Pancreas (tissue), 10 donors: ENCODE measurements at places on chromosomes 7 and 10. TPM values are rescaled to one million over a fixed set of nuclear protein-coding genes. Genes with fewer than 3 reads are reported as not detected.
A peak's percentile ranks its signal among the peaks of the same experiment; 100 is the strongest.

- H3K27me3 ChIP-seq = no peaks in the 10 kb centered on the region
- no peak overlapping the region for H3K4me3 ChIP-seq
- no peak overlapping the region for H3K27ac ChIP-seq
- peaks cover 6% of the 10 kb centered on the region for H3K36me3 ChIP-seq
- no peaks in the 10 kb centered on the region for H3K4me1 ChIP-seq
Measured at GRCh38 chr7:43954524-43955228, 28.4 kb downstream of the UBE2D4 start.

- no peaks in the 10 kb centered on the region for H3K36me3 ChIP-seq
- H3K4me3 ChIP-seq = no peak overlapping the region
- DNase-seq = no peak
- H3K27me3 ChIP-seq = no peaks in the 10 kb centered on the region
Measured at GRCh38 chr10:130440494-130440893, 304.3 kb downstream of the GLRX3 start.

DNA sequence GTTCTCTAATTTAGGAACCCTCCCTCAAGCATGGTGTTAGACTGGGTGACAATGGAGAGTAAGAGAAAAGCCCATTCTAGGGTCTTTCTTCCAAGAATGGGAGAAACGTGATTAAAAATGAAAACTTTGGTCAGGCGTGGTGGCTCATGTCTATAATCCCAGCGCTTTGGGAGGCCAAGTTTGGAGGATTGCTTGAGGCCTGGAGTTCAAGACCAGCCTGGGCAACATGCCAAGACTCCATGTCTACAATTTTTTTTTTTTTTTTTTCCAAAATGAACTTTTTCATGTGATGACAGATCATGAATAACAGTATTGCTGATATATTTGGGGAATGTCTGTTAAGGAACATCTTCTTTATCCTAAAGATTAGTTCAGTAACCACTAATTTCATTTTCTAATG, 194.6 kb downstream of the MLLT10 start:
- DNase-seq = no peak
- H3K27ac ChIP-seq = no peak overlapping the region
- H3K27me3 ChIP-seq = no peaks in the 10 kb centered on the region
- H3K36me3 ChIP-seq = no peaks in the 10 kb centered on the region
- no peak overlapping the region for H3K4me3 ChIP-seq

The CDNF gene
- total RNA-seq = 2.4 TPM

The ADAM22 gene
- 0.83 TPM for total RNA-seq

GRCh38 chr7:139713526-139714162, 64.2 kb downstream of the HIPK2 start:
- H3K27me3 ChIP-seq = no peaks in the 10 kb centered on the region
- H3K36me3 ChIP-seq = peaks cover 3% of the 10 kb centered on the region
- H3K4me1 ChIP-seq = peaks cover 27% of the 10 kb centered on the region
- H3K27ac ChIP-seq = no peak overlapping the region

The PTN gene
- total RNA-seq = 0.37 TPM

- no peaks in the 10 kb centered on the region for H3K27me3 ChIP-seq
- no peak overlapping the region for H3K4me3 ChIP-seq
- no peaks in the 10 kb centered on the region for H3K4me1 ChIP-seq
- no peak overlapping the region for H3K27ac ChIP-seq
- H3K36me3 ChIP-seq = no peaks in the 10 kb centered on the region
- no peak for DNase-seq
Measured at GRCh38 chr10:115125505-115125904, 32.3 kb downstream of the ATRNL1 start.

The RP9 gene
- 10.3 TPM for total RNA-seq

The C10orf90 gene
- total RNA-seq = not detected

DNA sequence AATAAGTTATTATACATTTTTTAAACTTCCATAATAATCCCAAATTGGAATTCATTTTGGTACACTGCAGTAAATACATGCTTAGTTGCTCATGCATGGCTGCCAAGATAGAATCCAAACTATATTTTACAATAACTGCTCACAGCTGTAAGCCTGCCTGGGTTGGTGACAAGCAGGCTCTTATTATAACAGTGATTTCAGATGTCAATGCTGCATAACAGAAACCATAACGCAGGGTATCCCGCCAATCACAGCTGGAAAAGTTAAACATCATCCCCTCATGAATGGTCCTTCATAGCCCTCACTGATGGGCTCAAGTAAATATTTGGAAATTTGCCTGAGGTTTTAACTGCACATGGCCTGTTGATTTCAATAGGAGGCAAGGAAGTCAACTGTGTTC, 149.8 kb downstream of the AMPH start:
- H3K4me3 ChIP-seq = no peak overlapping the region
- H3K4me1 ChIP-seq = no peaks in the 10 kb centered on the region
- no peak overlapping the region for H3K27ac ChIP-seq
- no peaks in the 10 kb centered on the region for H3K27me3 ChIP-seq
- no peak for DNase-seq
- H3K36me3 ChIP-seq = no peaks in the 10 kb centered on the region

The ZNF239 gene
- total RNA-seq = 3.5 TPM

DNA sequence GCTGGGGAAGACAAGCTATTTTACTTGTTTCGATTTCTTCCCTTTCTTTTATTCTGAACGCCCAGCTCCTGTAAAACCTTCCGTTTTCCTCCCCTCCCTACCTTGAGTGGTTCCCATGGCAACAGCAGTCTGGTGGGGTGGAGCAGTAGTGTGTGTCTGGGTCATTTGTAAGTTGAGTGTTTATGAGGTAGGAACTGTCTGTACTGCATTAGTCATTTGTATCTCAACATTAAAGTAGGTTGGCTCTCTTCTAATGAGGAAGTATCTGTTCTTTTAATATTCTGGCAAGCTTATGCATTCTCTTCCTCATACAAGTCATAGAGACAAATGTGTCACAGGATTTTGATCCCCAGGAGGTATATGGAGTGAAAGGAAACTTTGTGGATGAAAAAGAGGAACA, 85.3 kb upstream of the CCDC6 start:
- H3K4me1 ChIP-seq = no peaks in the 10 kb centered on the region
- peak overlapping the region; percentile 73 for H3K27ac ChIP-seq
- no peak overlapping the region for H3K4me3 ChIP-seq
- H3K36me3 ChIP-seq = no peaks in the 10 kb centered on the region
- no peak for DNase-seq
- no peaks in the 10 kb centered on the region for H3K27me3 ChIP-seq

The UPK3BL2 gene
- 6.2 TPM for total RNA-seq

GRCh38 chr10:4678023-4678950, 147.7 kb upstream of the AKR1E2 start:
- H3K36me3 ChIP-seq = no peaks in the 10 kb centered on the region
- H3K4me3 ChIP-seq = no peak overlapping the region
- H3K27me3 ChIP-seq = no peaks in the 10 kb centered on the region
- H3K4me1 ChIP-seq = peaks cover 17% of the 10 kb centered on the region

DNA sequence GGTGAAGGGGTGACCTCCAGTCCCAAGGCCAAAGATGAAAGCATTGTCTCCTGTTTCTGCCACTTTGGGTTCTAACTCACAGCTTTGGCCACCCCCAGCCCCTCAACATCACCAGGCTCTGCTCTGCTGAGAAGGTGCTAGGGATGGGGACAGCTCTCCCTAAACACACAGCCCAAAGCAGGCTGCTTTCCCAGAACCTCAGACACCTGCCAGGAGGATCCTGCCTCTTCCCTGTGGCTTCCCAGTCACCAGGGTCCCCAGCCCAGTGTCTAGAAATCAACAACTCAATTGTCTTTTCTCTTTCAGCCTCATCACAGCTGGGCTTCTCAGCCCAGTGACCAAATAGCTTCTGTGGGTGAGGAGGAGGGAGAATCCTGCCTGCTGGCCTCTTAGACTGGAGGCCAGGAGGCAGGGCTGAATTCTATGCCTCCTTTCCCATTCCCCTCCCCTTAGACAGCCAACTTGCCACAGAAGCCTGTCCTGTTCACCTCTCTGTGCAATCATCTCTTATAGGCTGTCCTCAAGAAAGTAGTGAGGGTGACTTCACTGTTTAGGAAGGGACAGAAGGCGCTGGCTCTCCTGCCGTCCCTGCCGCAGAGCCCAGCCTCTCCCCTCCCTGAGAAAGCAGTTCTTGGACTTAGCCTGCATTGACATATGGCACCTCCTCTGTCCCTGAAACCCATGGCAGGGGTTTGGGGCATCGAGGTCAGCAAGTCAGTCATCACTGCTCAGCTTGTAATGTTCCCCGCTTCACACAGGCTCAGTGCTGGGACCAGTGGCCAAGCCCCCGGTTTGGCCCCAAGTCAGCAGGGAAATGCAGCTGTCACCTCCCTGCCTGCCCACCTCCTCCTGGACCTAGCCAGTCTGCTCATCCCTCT, 3.7 kb downstream of the FGF8 start:
- peaks cover 11% of the 10 kb centered on the region for H3K27me3 ChIP-seq
- H3K36me3 ChIP-seq = no peaks in the 10 kb centered on the region
- no peak for DNase-seq
- H3K4me3 ChIP-seq = no peak overlapping the region
- peaks cover 10% of the 10 kb centered on the region for H3K4me1 ChIP-seq

GRCh38 chr10:97633921-97634320, 621 bp upstream of the MORN4 start:
- H3K4me1 ChIP-seq = no peaks in the 10 kb centered on the region
- H3K4me3 ChIP-seq = peak overlapping the region; percentile 83
- peak overlapping the region; percentile 60 for H3K27ac ChIP-seq
- no peaks in the 10 kb centered on the region for H3K27me3 ChIP-seq
- no peaks in the 10 kb centered on the region for H3K36me3 ChIP-seq

GRCh38 chr10:33151344-33151864, 183.1 kb downstream of the NRP1 start:
- no peak overlapping the region for H3K27ac ChIP-seq
- H3K27me3 ChIP-seq = no peaks in the 10 kb centered on the region

The SFRP4 gene
- 19.9 TPM for total RNA-seq

DNA sequence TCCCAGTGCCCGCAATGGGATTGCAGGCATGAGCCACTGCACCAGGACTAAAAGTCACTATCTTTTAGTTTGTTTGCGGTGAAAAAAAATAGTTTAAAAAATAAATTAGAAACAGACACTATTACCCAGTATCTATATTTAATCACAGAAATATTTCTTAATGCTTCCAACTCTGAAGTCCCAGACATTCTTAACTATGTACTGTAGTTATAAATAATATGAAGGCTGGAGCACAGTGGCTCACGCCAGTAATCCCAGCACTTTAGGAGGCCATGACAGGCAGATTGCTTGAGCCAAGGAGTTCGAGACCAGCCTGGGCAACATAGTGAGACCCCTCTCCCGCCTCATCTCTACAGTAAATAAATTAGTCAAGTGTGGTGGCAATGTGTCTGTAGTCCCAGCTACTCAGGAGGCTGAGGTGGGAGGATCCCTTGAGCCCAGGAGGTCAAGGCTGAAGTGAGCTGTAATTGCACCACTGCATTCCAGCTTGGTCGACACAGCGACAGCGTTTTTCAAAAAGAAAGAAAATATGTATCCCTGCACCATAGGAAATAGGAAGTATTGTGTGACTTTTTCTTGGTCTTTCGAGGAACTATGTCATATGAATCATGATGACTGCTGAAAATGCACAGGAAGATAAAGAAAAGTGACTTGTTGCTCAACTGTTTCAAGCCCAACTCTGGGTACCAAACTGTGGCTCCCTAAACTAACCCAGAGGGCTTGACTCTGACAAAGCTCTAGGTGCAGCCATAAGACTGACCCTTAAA, 74.9 kb upstream of the STEAP1B start:
- DNase-seq = no peak
- H3K4me3 ChIP-seq = no peak overlapping the region
- no peaks in the 10 kb centered on the region for H3K36me3 ChIP-seq

DNA sequence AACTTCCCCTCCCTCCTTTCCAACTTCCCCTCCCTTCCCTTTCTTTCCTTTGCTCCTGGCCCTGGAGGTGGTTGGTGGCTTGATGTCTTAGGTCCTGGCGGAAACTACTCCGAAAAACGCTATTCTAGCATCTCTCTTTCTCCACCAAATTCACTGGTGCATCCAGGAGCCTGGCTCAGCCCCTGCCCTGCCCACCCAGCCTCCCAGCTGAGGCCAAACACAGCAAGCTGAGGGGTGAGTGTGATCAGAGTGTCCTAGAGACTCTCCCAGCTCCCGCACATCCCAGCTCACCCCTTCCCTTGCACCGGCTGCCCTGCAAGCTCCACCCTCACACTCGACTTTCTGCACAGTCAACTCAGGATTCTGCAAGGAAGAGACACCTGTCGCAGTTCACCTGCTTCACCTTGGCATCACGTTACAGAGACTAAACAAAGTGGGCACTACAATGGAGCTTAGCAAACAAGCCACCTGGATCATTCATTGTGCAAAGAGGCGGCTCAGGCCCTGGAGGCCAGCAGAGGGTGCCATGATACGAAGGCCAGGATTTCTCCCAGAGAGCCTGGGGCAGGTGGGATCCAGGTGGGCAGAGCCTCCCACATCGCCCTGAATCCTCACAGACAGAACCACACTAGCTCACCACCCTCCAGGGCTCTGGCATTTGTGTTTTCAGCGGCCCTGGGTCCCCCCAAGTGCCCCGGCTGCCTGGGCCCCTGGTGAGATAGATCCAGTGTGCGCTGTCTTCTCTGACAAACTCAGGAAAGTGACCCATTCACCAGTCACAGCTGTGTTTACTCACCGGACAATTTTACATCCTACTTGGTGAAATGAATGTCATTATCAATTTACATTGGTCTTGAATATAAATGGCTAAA, 169.6 kb downstream of the TCERG1L start:
- DNase-seq = no peak
- H3K27ac ChIP-seq = no peak overlapping the region
- no peaks in the 10 kb centered on the region for H3K36me3 ChIP-seq
- no peak overlapping the region for H3K4me3 ChIP-seq
- peaks cover 3% of the 10 kb centered on the region for H3K4me1 ChIP-seq

- no peak for DNase-seq
- H3K27me3 ChIP-seq = no peaks in the 10 kb centered on the region
- no peaks in the 10 kb centered on the region for H3K4me1 ChIP-seq
- no peaks in the 10 kb centered on the region for H3K36me3 ChIP-seq
Measured at GRCh38 chr10:72593963-72594362, 31.9 kb downstream of the MICU1 start.

DNA sequence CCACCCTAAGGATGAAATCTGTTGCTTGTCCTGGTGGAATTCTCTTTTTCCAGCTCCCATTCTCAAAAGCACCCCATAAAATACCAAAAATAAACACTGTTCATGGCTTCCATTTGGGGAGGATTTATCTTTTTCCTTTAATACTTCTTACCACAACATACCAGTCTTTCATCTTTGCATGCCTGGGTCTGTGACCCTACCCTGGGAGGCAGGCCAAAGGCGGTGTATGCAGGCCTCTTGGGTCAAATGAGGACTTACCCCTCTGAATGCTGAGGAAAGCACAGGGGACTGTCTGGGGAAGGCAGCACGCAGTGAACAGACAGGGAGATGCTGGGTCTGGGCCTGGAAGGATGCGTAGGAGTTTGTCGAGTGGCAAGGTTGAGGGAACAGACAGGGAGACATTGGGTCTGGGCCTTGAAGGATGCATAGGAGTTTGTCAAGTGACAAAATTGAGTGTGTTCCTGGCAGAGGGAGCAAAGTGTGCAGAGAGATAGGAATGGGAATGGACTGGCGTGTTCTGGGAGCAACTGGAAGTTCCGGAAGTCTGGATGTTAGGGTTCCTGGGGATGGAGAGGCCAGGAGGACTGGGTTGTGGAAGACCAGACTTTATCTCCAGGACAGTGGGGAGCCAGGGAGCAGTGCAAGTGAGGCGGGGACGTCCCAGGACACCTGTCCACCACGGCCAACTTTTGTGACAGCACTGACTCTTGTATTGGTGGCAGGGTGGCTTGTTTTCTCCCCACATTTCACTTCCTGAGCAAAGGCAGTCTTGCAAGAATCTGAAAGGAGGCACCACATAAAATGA, 40.8 kb downstream of the MYL10 start:
- H3K27ac ChIP-seq = no peak overlapping the region
- no peaks in the 10 kb centered on the region for H3K27me3 ChIP-seq
- no peaks in the 10 kb centered on the region for H3K36me3 ChIP-seq
- DNase-seq = no peak
- no peaks in the 10 kb centered on the region for H3K4me1 ChIP-seq
- no peak overlapping the region for H3K4me3 ChIP-seq

- peak overlapping the region; percentile 33 for H3K27ac ChIP-seq
- peak; percentile 84 for DNase-seq
- H3K36me3 ChIP-seq = no peaks in the 10 kb centered on the region
- H3K4me3 ChIP-seq = no peak overlapping the region
Measured at GRCh38 chr10:77405771-77406241, 231.8 kb downstream of the KCNMA1 start.

The PAX4 gene
- not detected for total RNA-seq
